ENCODE measurements at places on chromosomes 7 and 10. TPM values are rescaled to one million over a fixed set of nuclear protein-coding genes. Genes with fewer than 3 reads are reported as not detected.

Gene ZDHHC4
- total RNA-seq = 19.1 TPM

Gene PLEKHS1
- 6.2 TPM for total RNA-seq

Gene HTR7
- total RNA-seq = not detected

Gene FAM221A
- total RNA-seq = 29.7 TPM

Gene TACR2
- 0.66 TPM for total RNA-seq

Gene NRG3
- total RNA-seq = 0.26 TPM

Gene ZP3
- total RNA-seq = 3.3 TPM

Gene POM121C
- 16.6 TPM for total RNA-seq

Gene SPDYE8
- not detected for total RNA-seq

Gene FKBP6
- not detected for total RNA-seq

Gene PNLIPRP3
- not detected for total RNA-seq

Gene GBX1
- total RNA-seq = not detected

Gene OR9A2
- not detected for total RNA-seq

Gene PRF1
- 2.1 TPM for total RNA-seq

Gene PRLHR
- total RNA-seq = not detected

Gene TRIM24
- 12.5 TPM for total RNA-seq

Gene SYT15B
- total RNA-seq = 8.9 TPM

Gene GATA3
- total RNA-seq = 0.66 TPM

Gene TMEM176A
- total RNA-seq = 27.5 TPM
